ENCODE measurements at places on chromosomes 3 and 15. TPM values are rescaled to one million over a fixed set of nuclear protein-coding genes. Genes with fewer than 3 reads are reported as not detected.
A peak's percentile ranks its signal among the peaks of the same experiment; 100 is the strongest.

The CYP1A1 gene
- 0.90 TPM for total RNA-seq

DNA sequence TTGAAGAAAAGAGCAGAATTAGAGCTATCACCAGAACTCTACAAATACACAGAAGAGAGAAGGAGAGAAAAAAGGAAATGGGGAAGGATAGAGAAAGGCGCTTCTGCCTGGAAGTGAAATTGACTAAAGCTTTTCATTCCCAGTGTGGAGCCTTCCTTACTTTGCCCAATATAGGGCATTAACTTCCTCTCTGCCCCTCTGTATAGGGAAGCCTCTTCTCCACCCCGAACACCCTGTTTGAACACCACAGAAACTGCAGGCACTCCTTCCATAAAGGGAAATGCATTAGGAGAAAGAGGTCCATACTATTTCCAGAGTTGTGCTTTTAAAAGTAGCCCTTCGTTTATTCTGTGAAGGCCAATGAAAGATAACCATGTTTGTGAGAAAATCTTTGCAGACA lies 248.5 kb downstream of the RAP2B start:
- DNase-seq = no peak

DNA sequence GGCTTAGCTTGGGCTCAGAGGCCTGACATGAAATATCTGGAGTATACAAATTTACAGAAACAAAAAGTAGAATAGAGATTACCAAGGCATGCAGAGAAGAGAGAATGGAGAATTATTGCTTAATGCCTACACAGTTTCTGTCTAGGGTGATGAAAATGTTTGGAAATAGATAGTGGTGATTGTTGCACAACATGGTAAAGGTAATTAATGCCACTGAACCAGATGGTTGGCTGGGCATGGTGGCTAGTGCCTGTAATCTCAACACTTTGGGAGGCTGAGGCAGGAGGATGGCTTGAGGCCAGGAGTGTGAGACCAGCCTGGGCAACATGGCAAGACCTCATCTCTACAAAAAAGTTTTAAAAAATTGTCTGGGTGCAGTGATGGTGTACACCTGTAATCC lies 46.6 kb upstream of the OSBPL11 start:
- DNase-seq = no peak

GRCh38 chr3:54376939-54377578 lies 254.7 kb downstream of the CACNA2D3 start:
- no peak for DNase-seq

DNA sequence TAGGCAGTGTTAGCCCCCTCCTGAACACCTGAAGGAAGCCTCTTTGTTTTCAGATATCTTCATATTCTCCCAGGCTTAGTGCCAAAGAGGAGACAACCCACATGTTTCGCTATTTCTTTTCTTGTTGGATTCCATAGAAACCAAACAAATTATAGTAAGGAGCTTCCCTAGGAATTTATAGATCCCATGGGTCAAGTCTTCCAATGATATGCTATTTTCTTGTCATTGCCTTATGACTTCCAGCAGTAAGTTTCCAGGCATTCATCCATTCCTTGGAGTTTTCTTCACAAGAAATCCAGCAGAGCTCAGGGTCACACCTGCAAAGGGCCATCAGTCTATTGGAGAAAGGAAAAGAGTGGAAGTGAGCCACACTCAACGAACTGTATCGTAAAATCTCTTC lies 9.9 kb upstream of the KCNMB2 start:
- no peak for DNase-seq

DNA sequence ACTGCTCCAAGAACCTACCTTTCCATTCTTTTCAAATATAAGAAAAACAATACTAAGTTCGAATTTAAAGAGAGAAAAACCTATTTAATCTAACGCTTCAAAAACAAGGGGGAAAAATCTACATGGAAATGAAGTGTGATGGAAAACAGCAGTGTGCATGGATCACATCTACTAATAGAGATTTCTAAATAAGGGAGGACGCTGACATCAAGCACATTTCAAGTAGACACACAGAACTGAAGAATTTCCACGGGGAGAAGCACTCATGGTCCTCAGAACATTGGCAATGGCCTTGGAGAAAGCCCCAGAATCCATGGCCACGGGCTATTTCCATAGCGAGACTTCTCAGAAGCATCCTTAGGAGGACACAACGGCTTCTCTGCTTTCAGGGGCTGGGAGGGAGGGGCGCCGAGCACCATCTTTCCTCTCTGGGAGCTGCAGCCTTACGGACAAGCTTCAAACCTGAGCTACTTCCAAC lies 1.0 kb downstream of the TASOR start:
- no peak for DNase-seq

The SMCO1 gene
- total RNA-seq = not detected

The PROK2 gene
- 1.1 TPM for total RNA-seq

DNA sequence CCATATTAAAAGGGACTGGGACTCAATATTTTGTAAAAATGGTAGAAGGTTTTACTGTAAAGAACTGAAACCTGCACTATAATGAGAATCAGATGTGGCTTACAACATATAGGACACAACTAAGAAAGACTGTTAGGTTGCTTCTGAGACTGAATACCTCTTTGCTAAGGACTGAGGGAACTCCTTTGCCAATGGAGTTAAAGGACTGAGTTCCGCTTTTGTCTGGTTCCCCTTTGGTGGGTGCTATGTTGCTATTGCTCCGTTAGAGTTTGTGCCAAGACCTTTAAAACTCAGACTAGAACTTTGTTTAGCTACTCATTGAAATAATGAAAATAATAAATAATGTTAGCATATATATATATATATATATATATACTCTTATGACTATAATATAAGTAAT lies 147.8 kb upstream of the KCNMB2 start:
- no peak for DNase-seq

- no peak for DNase-seq
These were observed 42.7 kb upstream of the PRICKLE2 start for GRCh38 chr3:64267721-64268604.

DNA sequence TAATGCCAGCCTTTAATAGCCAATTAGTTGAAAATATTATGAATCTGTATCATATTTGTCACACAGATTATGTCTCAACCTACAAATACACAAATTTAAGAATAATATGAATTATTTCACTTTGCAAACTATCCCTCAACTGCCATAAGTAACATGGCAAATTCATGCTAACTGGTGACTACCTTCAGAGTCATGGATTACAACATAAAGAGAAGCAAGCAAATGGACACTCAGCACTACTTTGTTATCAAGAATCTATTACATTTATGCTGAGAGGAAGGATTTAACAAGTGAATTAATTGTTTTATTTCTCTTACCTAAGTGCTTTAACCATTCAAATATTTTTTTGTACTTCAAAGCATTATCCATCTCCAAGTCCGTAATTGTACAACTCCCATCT lies 103.1 kb upstream of the BCL6 start:
- no peak for DNase-seq

DNA sequence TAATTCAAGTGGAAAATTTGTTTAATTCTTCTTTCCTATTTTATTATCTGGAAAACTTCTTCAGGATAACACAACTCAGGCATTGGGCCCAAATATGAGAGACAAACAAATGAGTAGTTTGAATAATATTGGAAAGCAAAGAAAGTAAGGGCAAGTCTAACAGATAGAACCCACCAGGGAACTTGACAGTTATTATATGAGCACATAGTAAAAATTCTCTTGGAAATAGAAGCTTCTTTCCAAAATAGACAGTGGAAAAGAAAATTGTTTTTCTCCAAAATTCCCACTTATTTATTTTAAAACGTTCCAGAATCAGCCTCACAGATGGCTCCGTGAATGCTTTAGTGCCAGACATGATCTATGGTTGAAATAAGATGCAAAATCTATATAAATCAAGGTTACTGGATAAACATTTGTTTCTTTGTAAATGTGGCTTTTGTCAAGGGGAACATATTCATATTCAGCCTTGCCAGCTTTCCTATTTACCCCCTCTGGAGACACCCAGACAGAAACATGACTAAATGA lies 23.9 kb downstream of the LDHAL6B start:
- no peak for DNase-seq

- no peak for DNase-seq
These were observed 24.4 kb upstream of the IGDCC4 start for GRCh38 chr15:65447145-65447544.

The EXD1 gene
- not detected for total RNA-seq

The SI gene
- not detected for total RNA-seq

GRCh38 chr3:194097141-194097882 lies 38.6 kb upstream of the HES1 start:
- no peak for DNase-seq

DNA sequence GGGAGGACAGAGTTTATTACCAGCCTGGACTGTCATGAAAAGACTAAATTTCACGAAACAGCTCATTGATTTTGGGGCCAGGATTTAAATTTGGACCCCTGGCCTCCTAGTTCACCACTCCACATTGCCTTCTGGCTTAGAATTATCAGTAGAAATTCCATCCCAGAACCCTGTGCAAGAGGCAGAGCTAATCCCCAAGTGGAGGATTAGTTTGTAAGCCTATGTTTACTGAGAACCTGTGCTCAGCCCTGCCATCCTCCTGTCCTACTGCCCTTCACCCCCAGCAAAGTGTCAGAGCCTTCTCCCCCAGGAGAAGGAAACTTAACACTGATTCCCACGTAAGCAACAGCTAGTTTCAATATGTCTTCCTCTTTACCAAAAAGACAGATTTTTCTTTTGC lies 99.4 kb downstream of the SST start:
- DNase-seq = no peak

DNA sequence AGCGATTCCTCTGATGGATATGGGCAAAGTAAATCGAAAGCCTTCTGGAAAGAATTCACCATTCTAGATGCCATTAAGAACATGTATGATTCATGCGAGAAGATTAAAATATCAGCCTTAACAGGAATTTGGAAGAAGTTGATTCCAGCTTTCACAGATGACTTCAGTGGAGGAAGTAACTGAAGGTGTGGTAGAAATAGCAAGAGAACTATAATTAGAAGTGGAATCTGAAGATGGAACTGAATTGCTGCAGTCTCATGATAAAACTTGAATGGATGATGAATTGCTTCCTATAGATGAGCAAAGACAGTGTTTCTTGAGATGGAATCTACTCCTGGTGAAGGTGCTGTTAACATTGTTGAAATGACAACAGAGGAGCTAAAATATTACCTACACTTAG lies 30.1 kb upstream of the TBC1D23 start:
- no peak for DNase-seq

DNA sequence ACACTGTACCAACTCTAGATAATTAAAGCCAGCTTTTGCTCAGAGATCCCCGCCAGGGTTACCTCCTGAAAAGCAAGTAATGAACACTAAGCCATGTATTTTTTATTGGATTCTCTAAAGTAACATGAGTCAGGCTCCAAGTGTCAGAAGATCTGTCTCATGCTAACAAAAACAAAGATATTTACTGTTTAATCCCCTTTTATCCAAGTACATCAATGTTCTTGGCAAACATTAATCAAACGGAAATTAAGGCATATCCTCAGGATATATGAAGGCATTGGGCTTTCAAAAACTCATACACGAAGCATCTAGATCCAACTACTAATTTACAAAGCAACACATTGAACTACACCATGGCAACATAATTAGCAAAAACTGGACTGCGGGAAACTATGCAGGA lies 37.2 kb downstream of the MYO5A start:
- DNase-seq = no peak

The MGA gene
- total RNA-seq = 31.6 TPM

DNA sequence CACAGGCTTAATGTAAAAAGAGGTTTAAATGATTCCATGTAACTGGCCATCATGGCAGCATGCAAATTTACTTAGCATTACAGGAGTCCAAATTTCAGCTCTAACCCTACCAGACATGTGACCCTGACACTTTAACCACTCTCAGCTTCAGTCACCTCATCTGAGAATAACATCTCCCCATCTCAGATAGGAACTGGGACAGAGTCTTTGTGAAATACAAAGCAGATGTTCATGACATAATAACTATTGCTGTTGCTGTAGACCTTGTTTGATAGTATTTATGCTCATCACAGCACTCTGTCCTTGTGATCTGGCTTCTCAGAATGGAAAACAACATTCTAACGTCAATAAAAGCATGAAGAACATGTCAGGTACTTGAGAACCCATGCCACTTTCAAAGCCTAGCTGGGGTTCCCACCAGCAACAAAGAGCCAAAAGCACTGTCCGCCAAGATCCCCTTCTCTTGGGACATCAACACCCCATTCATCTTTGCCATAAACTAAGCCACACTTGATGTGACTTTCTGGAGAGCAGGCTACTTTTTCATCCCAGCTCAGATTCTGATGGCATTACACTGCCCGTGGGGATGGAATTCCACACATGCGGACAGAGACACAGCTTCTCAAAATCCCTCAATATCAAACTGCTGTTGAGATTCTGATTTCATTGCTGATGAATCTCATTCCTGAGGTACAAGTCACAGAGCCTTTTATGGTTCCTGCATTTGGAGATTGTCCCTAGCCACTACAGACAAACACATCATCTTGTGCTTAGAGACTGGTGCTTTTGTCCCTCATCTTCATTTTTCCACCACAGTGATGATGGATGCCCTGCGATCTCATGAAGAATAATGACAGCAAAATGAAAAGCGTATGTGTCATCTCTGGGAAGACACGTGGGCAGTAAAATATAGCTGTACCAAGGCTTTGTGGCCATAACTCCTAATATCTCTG lies 202.7 kb downstream of the TNIK start:
- no peak for DNase-seq

- no peak for DNase-seq
These were observed 477.2 kb upstream of the CFAP20DC start for GRCh38 chr3:59526999-59527398.

DNA sequence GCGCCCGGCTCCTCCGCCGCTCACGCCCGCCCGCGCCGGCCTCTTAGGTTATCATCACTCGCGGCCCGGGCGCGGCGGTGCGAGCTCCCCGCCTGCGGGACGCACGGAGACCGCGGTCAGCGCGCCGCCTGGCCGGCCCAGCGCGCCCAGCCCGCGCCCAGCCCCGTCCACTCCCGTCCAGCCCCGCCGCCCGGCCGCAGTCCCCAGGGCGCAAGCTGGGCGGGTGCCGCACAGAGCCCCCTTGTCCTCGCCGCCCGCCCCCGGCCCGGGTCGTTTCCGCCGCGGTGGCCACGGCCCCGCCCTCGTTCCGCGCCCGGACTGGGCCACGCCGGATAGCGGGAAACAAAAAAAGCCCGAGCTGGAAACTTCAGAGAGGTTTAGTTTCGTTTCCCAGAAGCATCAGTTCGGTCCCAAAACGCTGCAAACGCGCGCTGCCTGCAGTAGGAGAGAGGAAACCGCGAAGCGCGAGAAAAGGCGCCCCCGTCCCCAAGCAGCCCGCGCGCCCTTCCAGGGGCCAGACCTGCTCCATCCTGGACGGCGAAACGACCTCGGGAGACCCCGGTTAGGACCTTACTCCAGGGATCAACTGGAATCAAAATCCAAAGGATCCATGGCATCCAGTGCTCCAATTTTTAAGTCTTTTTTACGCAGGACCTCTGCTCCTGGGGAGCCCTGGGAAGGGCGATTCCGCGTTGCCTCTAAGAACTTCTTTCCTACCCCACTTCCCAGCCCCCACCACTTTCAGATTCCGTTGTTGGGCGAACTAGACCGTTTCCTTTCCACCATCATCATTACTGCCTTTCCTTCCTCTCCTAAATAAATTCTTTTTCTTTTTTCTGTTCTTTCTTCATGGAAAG lies at the start of gene ATP10A:
ATP10A (minus strand) TSS at position 217 of the 857 bp plus-strand sequence. CDS start 231 bp downstream, outside the sequence.
- peak; percentile 44 for DNase-seq

The PLA2G4D gene
- not detected for total RNA-seq
